Esophagus squamous epithelium (tissue), 5 donors: ENCODE measurements at places on chromosomes 11 and 22.

DNA sequence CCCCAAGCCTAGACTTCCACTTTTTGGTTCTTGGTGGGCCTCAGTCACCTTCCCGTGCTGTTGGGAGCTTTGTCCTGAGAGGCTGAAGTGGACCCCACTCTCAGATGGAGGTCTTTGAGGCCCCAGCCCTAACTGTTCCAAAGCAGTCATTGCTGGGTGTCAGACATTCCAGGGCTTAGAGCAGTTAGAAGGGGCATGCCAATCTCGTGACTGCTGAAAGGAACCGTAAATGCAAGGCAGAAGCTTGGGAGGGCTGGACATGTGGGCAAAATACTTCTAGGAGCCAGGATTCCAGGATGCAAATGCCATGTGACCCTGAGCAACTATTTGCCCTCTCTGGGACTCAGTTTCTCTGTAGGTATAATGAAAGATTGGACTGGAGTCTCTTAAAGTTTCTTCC, 118.8 kb upstream of the CRYBB3 start:
- DNase-seq = no peak

DNA sequence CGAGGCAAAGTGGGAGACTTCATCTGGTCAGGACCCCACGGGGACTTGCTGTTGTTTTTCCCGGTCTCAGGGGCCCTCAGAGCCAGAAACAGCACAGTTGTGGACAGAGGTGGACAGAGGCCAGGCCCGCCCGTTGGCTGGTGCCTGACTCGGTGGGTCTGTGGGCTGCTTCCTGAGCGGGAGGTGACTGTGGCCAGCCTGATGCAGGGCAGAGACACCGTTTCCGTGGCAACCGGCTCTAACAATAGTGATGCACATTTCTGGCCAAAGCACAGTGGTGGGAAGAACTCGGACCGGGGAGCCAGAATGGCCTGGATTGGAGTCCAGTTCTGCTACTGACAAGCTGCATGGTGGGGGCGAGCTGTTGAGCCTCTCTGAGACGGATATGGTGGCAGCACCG, 58.7 kb upstream of the ATXN10 start:
- no peak for DNase-seq

DNA sequence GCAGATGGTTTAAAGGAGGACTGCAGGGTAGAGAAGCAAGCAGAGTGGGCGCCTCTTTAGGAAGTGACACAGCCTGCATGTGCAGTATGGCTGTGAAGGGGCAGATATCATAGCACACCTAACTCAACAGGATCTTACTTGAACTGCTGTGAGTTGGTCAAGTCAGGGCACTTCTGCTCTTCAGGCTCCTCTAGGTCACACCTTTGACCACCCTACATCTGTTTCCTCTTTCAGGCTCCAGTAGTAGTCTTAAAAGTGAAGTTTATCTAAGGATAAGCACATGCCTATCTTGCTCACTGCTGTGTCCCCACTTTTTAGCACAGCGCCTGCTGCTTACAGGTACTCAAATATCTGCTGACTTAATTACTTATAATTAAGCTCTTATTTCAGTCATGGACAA, 6.5 kb downstream of the MRPL16 start:
- no peak for DNase-seq

- no peak for DNase-seq
These were observed 46.0 kb downstream of the LRP5 start for GRCh38 chr11:68358416-68358815.

- no peak for DNase-seq
These were observed 12.1 kb downstream of the OR10D3 start for GRCh38 chr11:124195189-124195734.
